ENCODE measurements at places on chromosomes 5 and 9.

GRCh38 chr9:134522976-134523375, 118.6 kb upstream of the COL5A1 start:
- DNase-seq = no peak

DNA sequence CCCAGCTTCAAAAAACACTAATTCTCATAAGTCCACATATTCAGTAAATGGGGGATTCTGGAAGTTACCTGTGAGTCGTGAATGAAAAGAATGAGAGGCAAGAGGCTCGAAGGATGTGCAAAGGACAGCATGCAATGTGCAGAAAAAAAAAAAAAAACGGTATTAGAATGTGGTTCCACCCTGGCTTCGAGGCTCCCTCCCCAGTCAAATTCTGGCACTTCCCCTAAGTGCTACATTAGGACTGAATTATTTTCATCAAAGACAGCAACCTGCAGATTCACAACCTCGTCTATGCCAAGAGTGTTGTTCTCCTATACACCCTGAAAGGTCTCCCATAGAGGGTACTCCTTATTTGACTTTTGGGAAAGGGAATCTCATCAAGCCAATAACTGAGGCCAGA, 16.5 kb downstream of the CAPSL start:
- no peak for DNase-seq

DNA sequence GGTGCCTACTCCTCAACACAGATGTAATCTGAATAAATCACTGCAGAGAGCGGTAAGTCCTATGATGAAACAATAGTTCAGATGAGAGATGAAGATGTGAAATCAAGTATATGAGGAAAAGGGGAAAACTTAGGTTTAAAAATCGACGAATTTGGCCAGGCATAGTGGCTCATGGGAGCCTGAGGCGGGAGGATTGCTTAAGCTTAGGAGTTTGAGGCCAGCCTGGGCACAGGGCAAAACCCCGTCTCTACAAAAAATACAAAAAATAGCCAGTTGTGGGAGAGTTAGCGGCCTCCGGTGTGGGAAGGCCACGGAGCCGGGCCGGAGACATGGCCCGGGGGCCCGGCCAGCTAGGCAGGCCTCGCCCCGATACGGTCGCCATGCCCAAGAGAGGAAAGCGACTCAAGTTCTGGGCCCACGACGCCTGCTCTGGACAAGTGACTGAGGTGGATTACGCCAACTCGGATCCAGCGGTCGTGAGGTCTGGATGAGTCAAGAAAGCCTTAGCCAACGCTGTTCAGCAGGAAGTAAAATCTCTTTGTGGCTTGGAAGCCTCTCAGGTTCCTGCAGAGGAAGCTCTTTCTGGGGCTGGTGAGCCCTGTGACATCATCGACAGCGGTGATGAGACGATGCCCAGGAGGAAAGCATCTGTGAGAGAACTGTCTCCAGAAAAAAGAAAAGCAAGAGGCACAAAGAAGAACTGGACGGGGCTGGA, 62.8 kb upstream of the SUB1 start:
- peak; percentile 33 for DNase-seq

GRCh38 chr5:132477784-132478365, 12.7 kb downstream of the IRF1 start:
- DNase-seq = no peak

- DNase-seq = peak; percentile 5
Measured at GRCh38 chr9:6068983-6069382, 53.6 kb upstream of the RANBP6 start.
